ENCODE measurements at places on chromosomes 6 and 20.

DNA sequence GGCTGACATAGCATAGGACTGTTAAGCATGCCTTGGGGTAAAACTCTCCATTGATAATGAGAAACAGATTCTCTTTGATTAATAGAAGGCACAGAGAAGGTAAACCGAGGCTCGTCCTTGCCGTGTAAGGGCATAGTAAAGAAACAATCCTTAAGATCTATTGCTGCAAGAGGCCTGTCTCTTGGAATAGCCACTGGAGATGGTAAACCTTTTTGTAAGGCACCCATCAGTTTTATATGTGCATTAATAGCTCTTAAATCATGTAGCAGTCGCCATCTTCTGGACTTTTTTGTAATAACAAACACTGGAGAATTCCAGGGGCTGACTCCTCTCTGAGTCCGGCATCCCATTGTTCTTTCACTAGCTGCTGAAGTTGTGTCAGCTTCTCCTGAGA, 8.4 kb upstream of the ABHD12 start:
- no peak overlapping the region for H3K4me3 ChIP-seq
- DNase-seq, result peak; percentile 37
- H3K4me1 ChIP-seq, result no peaks in the 10 kb centered on the region
- no peaks in the 10 kb centered on the region for H3K36me3 ChIP-seq

DNA sequence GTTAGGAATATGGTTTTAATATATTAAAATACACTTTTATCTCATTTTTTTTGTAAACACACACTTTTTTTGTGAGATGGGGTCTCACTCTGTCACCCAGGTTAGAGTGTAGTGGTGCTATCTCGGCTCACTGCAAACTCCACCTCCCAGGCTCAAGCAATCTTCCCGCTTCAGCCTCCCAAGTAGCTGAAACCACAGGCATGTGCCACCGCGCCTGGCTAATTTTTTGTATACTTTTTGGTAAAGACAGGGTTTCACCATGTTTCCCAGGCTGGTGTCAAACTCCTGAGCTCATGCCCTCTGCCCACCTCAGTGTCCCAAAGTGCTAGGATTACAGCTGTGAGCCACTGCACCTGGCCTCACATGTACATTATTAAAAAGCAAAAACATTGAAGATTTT, 10.8 kb downstream of the IPCEF1 start:
- DNase-seq, result no peak
- H3K4me1 ChIP-seq, result no peaks in the 10 kb centered on the region
- peaks cover 4% of the 10 kb centered on the region for H3K27me3 ChIP-seq
- no peak overlapping the region for H3K4me3 ChIP-seq
- H3K36me3 ChIP-seq, result no peaks in the 10 kb centered on the region
- no peak overlapping the region for H3K27ac ChIP-seq

GRCh38 chr6:93786474-93787330, 367.3 kb upstream of the EPHA7 start:
- no peak for DNase-seq
- no peaks in the 10 kb centered on the region for H3K27me3 ChIP-seq
- no peaks in the 10 kb centered on the region for H3K36me3 ChIP-seq
- H3K4me3 ChIP-seq, result no peak overlapping the region

DNA sequence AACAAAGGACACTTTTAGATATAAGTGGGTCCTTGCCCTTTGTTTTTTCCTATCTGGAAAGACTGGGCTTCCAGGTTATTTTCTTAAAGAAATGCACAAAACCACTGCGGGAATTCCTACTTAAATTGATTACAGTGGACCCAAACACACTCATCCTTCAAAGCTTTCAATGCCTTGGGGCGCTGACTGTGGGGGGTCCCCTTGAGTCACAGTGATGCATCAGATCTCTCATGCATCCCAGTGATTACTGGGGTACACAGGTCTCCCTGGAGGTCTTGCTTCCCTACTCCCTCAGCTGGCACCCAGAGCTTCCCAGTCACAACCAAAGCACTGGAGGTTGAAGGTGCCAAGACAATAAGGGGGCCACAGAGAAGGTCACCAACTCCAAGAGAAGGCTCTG, 20.7 kb downstream of the ABHD12 start:
- no peak overlapping the region for H3K4me3 ChIP-seq
- no peaks in the 10 kb centered on the region for H3K4me1 ChIP-seq
- H3K36me3 ChIP-seq, result peaks cover 9% of the 10 kb centered on the region
- H3K27me3 ChIP-seq, result no peaks in the 10 kb centered on the region
- H3K27ac ChIP-seq, result no peak overlapping the region

DNA sequence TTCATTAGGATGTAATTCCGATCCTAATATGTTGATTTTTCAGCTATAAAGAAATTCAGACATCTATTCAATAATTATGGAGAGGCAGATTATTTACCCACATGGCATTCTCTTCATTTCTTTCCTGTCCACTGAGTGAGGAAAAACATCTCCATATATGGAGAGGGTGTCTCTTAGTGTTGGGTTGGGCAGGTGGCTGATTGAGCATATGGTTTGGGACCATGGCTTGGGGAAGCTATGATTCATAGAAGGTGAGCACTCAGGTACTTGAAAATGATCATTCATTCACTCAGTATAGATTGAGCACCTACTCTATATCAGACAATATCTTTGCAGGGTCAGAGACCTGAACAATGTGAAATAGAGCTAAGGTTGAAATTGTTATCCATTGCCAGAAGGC, 41.3 kb upstream of the IL20RA start:
- H3K27ac ChIP-seq, result no peak overlapping the region
- no peak overlapping the region for H3K4me3 ChIP-seq
- DNase-seq, result no peak

DNA sequence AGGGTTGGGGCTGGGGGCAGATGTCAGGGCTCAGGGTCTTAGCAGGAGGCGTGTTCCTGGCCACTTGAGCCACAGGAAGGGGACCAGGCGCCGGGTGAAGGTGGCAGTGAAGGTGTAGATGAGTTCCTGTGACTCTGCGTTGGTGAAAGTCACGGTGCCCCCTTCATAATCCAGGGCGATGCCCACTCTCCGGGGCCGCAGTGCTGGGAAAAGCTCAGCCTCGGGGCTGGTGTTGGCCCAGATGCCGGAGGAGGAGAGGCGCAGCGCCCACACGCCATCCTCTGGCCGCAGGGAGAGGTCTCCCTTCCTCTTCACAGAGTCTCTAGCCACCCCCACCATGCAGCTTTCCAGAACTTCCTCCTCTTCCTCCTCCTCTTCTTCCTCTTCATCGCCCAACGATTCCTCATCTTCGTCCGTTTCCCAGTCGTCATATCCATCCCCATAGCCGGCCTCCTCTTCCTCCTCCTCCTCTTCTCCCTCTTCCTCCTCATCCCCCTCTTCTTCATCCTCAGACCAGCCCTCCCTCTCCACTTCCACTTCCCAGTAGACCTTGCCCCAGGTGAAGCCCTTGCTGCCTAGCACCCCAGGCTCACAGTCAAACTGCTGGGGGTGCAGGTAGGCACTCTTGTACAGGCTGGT, 22.6 kb downstream of the TRIM15 start:
- no peak overlapping the region for H3K4me3 ChIP-seq
- H3K4me1 ChIP-seq, result no peaks in the 10 kb centered on the region
- H3K27me3 ChIP-seq, result peaks cover 10% of the 10 kb centered on the region
- H3K27ac ChIP-seq, result no peak overlapping the region

DNA sequence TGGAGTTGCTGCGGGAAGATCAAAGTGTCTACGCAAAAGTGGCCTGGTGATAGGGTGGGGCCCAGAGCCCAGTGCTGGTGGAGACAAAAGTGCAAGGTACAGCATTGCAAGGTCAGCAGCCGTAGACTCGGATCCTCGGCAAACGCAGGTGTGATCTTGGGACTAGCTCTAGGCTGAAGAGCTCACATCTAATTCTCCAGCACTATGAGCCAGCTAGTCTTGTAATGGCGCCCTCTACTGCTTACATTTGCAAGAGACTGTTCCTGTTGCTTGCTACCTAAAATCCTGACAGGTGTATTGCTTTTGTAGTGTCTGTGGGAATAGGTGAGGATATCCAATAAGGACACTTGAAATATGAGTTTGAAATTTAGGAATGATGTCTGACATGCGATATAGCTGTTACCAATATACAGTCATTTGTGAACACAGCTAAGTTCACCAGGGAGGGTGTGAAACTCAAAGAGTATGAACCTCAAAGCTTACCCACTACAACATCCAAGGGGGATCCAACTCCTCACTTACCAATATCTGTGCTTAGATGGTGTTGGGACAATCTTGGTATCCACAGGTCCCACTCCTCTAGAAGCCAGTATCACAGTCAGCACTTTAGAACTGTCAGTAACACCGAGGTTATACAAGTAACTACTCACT, 58.4 kb downstream of the PDE7B start:
- no peaks in the 10 kb centered on the region for H3K36me3 ChIP-seq
- no peak overlapping the region for H3K27ac ChIP-seq
- DNase-seq, result peak; percentile 73

DNA sequence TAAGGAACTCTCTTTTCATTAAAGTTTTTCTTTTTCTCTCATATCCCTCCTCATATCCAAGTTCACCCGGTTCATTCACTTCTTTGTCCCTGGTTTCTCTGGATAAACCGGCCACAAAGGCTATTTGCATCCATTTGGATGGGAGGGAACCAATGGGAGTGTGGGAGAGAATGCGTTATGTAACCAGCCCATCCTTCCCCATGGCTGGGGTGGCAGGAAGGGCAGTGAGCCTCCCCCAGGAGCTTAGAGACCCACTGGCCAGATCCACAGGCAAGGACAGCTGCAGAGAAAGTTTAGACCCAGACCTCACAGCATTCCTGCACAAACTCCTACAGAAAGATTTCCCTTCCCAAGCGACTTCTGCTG, 10.7 kb downstream of the CASS4 start:
- no peak overlapping the region for H3K27ac ChIP-seq
- no peaks in the 10 kb centered on the region for H3K27me3 ChIP-seq
- H3K4me1 ChIP-seq, result peaks cover 51% of the 10 kb centered on the region
- no peak for DNase-seq
- H3K4me3 ChIP-seq, result no peak overlapping the region

DNA sequence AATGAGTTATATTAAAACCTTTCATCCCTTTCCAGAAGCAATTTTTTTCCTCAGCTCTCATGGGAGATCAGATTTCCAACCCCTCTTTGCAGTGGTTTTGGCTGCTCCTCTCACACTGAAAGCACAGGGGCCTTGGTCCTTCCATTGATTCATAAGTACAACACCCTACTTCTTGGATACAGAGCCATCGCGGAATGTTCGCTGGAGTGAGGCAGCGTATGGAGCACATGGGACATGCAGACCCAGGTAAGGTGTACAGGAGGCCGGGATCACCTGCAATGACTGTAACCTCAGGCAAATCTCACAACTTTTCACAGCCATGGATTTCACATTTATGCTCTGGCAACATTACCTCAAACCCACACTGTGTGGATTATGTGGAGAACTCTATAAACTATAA, 75.2 kb upstream of the HEY2 start:
- H3K36me3 ChIP-seq, result no peaks in the 10 kb centered on the region
- no peak overlapping the region for H3K27ac ChIP-seq
- H3K4me1 ChIP-seq, result no peaks in the 10 kb centered on the region
- no peak overlapping the region for H3K4me3 ChIP-seq
- no peak for DNase-seq
- H3K27me3 ChIP-seq, result peaks cover 14% of the 10 kb centered on the region

- DNase-seq, result no peak
- no peak within 1 kb of the TSS for H3K27ac ChIP-seq
- peaks cover 60% of the 10 kb centered on the region for H3K27me3 ChIP-seq
These were observed at the start of gene MOG for GRCh38 chr6:29656798-29657197. Gene MOG (plus strand): TSS chr6:29657092. CDS start chr6:29657210, 118 bp downstream.

DNA sequence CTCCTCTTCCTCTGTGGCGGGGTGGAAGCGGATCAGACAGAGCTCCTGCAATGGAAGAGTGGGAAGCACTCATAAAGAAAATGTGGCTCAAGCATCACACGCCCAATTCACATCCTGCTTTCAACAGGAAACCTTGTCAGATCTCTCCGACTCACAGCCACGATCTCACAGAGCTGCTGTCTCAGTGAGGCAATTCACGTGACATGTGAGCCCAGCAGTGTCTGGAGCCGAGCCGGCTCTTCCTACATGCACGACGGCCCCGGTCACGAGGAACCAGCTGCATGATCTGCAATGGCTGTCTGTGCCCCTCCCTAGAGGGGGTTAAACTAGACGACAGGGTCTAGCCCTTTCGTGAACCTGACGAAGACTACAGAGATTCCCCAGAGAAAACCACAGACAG, 29.5 kb upstream of the TCFL5 start:
- H3K27ac ChIP-seq, result peak overlapping the region; percentile 93
- no peak overlapping the region for H3K4me3 ChIP-seq
- DNase-seq, result peak; percentile 72
- peaks cover 82% of the 10 kb centered on the region for H3K36me3 ChIP-seq
- H3K27me3 ChIP-seq, result no peaks in the 10 kb centered on the region
- H3K4me1 ChIP-seq, result peaks cover 62% of the 10 kb centered on the region

DNA sequence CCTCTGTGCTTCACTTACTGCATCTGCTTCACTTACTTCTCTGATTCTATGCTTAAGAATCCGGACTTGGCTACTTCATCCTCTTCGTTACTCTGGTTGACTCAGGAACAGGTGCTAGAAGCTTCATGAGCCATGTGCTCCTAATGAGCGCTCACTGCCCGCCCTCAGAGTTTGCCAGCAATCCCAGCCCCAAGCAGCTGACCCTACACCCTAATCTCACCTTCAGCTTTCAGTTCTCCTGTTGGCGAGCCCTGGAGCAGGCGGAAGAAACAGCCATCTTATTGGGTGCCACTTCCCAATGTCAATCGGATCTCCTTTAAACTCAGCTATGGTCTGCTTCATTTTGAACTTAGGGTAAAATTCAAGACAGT, 61.3 kb downstream of the FOXA2 start:
- no peaks in the 10 kb centered on the region for H3K4me1 ChIP-seq
- no peak overlapping the region for H3K4me3 ChIP-seq
- no peak overlapping the region for H3K27ac ChIP-seq
- peaks cover 4% of the 10 kb centered on the region for H3K27me3 ChIP-seq

DNA sequence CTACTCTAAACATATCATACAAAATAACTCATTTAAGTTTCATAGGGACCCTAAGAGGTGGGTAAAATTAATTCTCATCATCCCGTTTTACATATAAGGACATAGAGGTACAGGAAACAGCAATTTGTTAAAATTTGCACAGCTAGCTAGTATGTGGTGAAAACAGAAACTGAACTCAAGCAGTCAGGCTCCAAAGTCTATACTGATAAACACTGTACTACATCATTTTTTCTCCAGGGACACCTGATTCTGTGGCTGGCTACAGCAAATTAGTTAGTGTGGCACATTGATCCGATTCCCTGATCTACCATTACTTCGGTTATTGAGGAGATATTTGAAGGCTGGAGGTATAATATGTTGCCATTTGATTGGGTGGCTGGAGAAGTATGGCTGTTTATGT, 36.2 kb upstream of the E2F3 start:
- peaks cover 12% of the 10 kb centered on the region for H3K36me3 ChIP-seq
- H3K27ac ChIP-seq, result peak overlapping the region; percentile 100
- H3K27me3 ChIP-seq, result peaks cover 4% of the 10 kb centered on the region
- H3K4me3 ChIP-seq, result peak overlapping the region; percentile 27
- DNase-seq, result peak; percentile 24

GRCh38 chr20:22353586-22353985, 230.8 kb downstream of the FOXA2 start:
- no peak overlapping the region for H3K27ac ChIP-seq
- H3K4me3 ChIP-seq, result no peak overlapping the region
- no peaks in the 10 kb centered on the region for H3K36me3 ChIP-seq
- H3K27me3 ChIP-seq, result peaks cover 3% of the 10 kb centered on the region
- no peak for DNase-seq
- no peaks in the 10 kb centered on the region for H3K4me1 ChIP-seq

- no peaks in the 10 kb centered on the region for H3K27me3 ChIP-seq
- H3K4me3 ChIP-seq, result no peak overlapping the region
- no peaks in the 10 kb centered on the region for H3K4me1 ChIP-seq
- no peak overlapping the region for H3K27ac ChIP-seq
These were observed 198.0 kb downstream of the RNF144B start for GRCh38 chr6:18585032-18585573.

GRCh38 chr6:42292004-42292740, 74.5 kb upstream of the MRPS10 start:
- H3K36me3 ChIP-seq, result peaks cover 29% of the 10 kb centered on the region
- H3K27ac ChIP-seq, result no peak overlapping the region
- H3K4me3 ChIP-seq, result no peak overlapping the region
- no peak for DNase-seq

All from activated naive CD4-positive, alpha-beta T cell treated with anti-CD3 and anti-CD28 coated beads, Interleukin-2, amount 10 ng/mL, durations not matched to agents 7 days and 5 days (primary cell).